ENCODE measurements at places on chromosomes 5 and 9.

GRCh38 chr9:20623021-20623747 lies 885 bp upstream of the MLLT3 start:
- peak; percentile 87 for DNase-seq

DNA sequence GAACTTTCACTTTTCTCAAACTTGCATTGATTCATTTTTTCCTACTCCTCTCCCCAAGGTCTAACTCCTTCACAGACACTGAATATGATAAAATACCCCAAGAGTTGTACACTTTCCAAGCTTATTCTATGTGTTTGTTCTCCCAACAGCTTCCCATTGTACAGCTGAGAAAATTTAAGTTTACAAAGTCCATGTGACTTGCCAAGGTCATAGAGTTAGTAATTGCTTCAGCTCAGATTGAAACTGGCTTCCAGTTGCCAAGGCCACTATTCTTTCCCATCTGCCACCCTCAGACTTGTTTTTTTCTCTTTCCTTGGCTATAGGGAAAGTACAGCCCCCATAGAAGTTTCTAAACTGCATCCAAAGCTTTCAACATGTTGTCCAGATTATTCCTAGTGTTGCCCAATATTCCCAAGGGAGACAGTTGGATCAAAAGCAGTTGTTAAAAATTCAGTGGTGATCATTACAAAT lies 34.8 kb downstream of the TNFSF8 start:
- DNase-seq, result no peak

DNA sequence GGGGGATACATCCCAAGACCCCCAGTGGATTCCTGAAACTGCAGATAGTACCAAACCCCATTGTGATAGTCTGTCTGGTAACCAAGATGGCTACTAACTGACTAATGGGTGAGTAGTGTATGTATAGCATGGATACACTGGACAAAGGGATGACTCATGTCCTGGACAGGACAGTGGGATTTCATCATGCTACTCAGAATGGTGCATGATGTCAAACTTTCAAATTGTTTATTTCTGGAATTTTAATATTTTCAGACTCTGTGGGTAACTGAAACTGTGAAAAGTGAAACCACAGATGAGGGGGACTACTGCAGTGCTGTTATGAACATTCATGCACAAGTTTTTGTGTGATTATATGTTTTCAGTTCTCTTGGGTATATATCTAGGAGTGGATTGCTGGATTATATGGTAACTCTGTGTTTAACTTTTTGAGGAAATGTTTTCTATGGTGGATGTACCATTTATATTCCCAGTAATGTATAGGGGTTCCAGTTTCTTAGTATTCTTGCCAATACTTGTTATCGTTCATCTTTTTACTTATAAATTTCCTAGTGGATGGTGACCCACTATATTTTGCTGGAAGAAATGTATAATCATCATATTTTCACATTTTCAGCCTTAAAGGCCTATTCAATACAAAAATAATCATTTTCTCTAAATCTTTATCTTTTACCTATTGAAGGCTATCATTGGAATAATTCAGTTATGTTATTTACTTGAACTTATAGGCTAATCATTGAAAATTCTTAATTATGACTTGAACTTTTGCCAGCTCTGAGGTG lies 140.9 kb downstream of the NR3C1 start:
- no peak for DNase-seq

GRCh38 chr9:125238915-125239446 lies 2.2 kb downstream of the HSPA5 start:
- no peak for DNase-seq

GRCh38 chr5:177605667-177606066 lies 5.7 kb downstream of the B4GALT7 start:
- DNase-seq, result no peak

DNA sequence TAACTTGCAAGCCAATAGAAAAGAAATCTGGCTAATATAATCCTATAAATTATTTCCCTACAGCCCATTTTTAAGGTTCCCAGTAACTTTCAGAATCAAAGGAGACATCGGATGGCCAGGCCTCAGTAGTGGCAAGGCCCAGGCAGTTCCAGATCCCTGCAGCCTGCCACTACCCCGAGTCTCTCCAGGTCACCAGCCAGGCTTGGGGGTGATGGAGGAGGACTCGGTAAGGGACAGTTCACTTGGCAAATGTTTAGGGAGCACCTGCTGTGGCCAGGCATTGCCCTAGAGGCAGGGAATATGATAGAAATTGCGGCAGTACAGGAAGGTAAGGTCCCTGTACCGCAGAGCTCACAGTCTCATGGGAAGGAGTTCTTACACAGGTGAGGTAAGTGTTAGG lies 15.2 kb upstream of the LTC4S start:
- DNase-seq, result peak; percentile 30

DNA sequence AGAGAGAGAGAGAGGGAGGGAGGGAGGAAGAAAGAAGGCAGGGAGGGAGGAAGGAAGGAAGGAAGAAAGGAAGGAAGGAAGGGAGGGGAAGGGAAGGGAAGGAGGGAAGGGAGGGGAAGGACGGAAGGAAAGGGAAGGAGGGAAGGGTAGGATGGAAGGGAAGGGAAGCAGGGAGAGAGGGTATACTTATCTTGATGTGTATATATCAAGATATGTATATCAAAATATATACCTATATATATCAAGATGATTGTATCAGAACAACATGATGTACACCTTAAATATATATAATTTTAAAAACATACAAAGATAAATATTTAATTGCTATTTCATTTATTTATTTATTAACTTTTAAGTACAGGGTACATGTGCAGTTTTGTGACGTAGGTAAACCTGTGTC lies 96.8 kb upstream of the ADAMTS16 start:
- DNase-seq, result no peak

- DNase-seq, result no peak
Measured at GRCh38 chr9:78562021-78562420, 265.1 kb downstream of the PSAT1 start.

GRCh38 chr5:18798058-18798457 lies 1163.8 kb downstream of the TAF11L14 start:
- DNase-seq, result no peak

GRCh38 chr9:97419309-97419867 lies 7.5 kb downstream of the TDRD7 start:
- no peak for DNase-seq

- DNase-seq, result no peak
Measured at GRCh38 chr9:79975621-79976256, 404.0 kb downstream of the TLE4 start.

GRCh38 chr9:133342069-133342406 lies 5.9 kb downstream of the MED22 start:
- DNase-seq, result no peak

DNA sequence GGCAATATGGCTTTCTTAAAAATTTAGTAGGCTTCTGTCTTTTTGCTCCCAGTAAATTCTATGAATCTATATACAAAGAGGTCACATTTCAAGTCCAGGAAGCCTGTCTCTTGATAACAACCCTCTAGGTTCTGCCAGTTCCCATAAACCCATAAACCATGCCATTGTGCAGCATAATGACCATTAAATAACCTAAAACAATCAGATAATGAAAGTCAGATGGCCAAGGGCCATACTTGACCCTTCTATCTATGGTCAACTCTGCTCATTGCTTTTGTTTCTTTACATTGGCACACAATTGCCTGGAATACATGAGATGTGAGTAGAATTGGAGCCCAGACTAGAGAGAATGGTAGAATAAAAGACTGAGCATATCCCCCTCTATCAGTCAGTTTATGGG lies 305.4 kb upstream of the KIF2A start:
- DNase-seq, result no peak

DNA sequence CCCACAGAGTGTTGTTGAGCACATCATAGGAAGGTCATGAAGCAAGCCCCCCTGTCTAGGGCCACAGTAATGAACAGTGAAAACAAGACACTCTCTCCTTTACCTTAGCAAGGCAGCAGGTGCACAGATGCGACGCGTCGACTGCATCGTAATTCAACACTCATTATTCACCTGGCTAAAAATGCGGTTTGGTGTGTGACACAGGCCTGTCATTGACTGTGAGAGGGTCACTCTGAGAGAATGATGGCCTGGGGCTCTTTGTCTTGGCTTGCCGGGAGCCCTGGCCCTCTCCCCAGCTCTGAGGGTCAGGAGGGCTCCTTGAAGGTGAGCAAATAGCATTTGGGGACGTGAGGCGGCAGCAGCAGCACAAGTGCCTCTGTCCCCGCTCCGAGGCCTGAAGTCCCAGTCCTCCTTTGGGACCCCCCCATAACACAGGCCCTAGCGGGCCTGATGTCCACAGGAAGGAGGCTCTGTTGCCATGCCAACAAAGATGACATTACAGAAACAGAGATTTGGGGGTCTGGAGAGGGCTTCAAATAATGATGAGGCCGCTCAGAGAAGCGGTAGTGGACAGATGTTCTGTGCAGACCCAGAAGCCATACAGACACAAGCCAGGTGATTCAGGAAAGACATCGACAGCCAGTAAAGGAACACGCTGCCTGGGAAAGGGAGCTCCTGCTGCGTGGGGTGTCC lies 46.7 kb downstream of the SHB start:
- no peak for DNase-seq

- DNase-seq, result no peak
Measured at GRCh38 chr5:1227667-1228066, 2.5 kb downstream of the SLC6A18 start.

DNA sequence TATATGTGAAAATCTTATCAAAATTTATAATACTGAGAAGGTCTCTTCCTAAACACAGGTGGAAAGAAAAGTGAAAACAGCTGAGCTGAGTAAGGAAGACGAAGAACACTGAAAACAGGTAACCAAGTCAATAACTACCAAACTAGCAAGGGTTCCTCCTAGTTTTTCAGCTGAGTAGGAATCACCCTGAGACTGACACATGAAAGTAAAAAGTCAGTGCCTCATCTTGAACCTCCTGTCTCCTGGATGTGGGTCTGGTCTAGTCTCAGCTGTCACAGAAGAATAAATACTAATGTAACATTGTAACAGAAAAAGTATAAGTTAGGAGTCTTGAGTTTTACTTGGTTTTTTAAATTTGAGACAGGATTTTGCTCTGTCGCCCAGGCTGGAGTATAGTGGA lies 121.0 kb downstream of the MEF2C start:
- DNase-seq, result no peak

DNA sequence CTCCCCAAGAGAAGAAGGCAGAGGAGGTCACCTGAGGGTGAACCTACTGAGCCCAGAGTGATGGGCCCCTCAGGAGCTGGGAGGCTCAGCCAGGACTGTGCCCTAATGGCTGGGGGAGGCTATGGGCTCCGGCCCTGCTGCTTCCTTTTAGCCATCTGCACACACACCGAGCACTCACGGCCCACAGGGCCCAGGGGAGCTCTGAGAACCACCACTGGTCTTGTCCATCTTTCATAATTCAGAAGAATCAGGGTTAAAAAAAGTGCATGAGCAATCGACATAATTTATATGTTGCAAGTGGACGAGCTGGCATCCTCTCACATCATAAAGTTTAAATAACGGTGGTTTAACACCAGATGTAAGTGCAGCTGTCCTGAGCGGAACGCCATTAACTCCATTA lies 162.1 kb downstream of the FSTL4 start:
- no peak for DNase-seq

DNA sequence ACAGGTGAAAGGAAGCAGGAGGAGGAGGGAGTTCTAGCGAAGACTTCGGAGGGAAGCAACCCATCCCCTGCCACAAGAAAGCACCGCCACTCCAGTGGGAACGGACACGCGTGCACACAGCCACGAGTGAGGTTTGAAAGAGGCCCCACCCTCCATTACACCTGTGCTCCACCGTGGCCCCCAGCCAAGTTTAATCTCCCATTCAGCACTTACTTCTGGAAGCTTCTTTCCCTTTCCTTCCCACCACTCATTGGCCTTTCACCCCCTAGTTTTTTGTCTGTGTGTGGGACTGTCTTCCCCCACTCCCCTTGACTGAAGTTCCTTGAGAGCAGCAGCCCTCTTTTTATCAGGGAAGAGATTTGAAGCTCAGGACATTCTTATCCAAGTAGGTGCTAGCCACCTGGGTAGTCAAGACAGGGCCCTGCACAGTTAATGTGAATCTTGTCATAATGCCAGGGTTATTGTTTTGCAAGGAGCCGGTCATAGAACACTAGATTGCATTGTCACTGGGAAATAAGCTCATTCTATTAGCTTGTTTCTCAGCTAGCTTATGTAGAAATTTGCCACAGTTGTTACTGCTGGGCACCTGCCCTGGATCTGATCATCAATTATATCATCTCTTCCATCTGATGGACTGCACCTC lies 256.0 kb downstream of the DOCK8 start:
- peak; percentile 84 for DNase-seq

DNA sequence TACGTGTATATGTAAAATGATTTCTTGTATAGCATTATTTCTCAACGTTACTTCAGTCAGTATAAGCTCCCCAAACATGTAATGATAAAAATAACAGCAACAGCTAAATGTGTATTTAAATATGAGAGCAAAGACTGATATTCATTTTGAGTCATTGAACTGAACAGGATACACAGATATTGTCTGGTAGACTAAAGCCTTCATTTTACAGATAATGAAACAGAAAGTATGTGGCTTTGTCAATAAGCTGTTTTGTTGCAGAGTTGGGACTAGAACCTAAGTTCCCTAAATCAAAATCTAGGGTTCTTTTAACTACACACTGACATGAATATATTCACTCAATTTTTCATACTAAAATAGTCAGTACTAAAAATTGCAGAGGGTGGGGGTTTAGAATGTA lies 80.4 kb upstream of the MARCHF11 start:
- DNase-seq, result no peak

DNA sequence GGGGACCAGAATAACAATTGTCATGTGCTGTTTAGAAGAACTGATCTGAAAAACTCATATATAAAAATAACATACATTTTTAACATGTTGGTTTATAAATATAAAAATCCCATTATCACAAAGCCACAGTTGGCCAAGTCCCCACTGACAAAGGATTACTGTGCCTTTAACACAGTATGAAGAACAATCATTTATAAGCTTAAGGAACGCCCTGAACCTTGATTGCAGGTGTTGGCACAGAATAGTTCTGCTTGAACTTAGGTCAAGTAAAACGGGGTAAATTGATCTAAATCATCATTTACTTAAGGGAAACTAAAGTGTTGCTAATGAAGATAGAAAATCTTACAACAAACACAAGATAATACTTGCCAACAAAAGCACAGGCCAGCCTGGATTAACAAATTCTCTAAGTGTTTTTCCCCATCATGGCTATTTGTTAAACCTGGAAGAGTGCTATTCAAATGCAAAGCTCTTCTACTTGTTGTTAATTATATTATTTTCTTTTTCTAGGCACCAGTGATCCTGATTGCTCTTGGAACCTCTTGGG lies 46.1 kb downstream of the ASTN2 start:
- no peak for DNase-seq

GRCh38 chr9:132383462-132383883 lies 23.2 kb downstream of the TTF1 start:
- peak; percentile 84 for DNase-seq

GRCh38 chr5:36726767-36727166 lies 120.4 kb downstream of the SLC1A3 start:
- DNase-seq, result no peak

GRCh38 chr9:107276966-107277710 lies 5.9 kb upstream of the RAD23B start:
- no peak for DNase-seq

GRCh38 chr5:131974622-131974955 lies 29.1 kb upstream of the MEIKIN start:
- no peak for DNase-seq

- no peak for DNase-seq
Measured at GRCh38 chr9:136614967-136615623, 47.6 kb upstream of the EGFL7 start.

- DNase-seq, result no peak
Measured at GRCh38 chr5:6961837-6962635, 248.8 kb downstream of the TENT4A start.

- DNase-seq, result no peak
Measured at GRCh38 chr5:180171568-180172094, 37.4 kb downstream of the RASGEF1C start.

- DNase-seq, result no peak
Measured at GRCh38 chr5:159449925-159450324, 119.6 kb upstream of the IL12B start.

GRCh38 chr5:156951359-156951758 lies 11.7 kb downstream of the TIMD4 start:
- DNase-seq, result no peak

Measured in spleen (tissue), 13 donors.